Muscle of arm (tissue), 14 donors: ENCODE measurements at places on chromosomes 5 and 9. TPM values are rescaled to one million over a fixed set of nuclear protein-coding genes. Genes with fewer than 3 reads are reported as not detected.

The FIBCD1 gene
- polyA plus RNA-seq = not detected

The NOL8 gene
- 25.2 TPM for polyA plus RNA-seq

The RGS7BP gene
- polyA plus RNA-seq = 11.6 TPM

The PCDHA3 gene
- 0.48 TPM for polyA plus RNA-seq

The SPINK7 gene
- polyA plus RNA-seq = 0.33 TPM

The PSD2 gene
- 0.31 TPM for polyA plus RNA-seq

The TNFSF8 gene
- polyA plus RNA-seq = 0.43 TPM

The SLC9A3 gene
- 2.7 TPM for polyA plus RNA-seq

The POLR3G gene
- polyA plus RNA-seq = 1.8 TPM

The CTSV gene
- polyA plus RNA-seq = 2.4 TPM

The PPP3R2 gene
- polyA plus RNA-seq = not detected

The CLTA gene
- polyA plus RNA-seq = 147 TPM

The CYSRT1 gene
- 1.6 TPM for polyA plus RNA-seq

The CCDC152 gene
- polyA plus RNA-seq = 4.3 TPM

The DOCK8 gene
- polyA plus RNA-seq = 4.9 TPM

The PTGER4 gene
- polyA plus RNA-seq = 48.3 TPM

The ZNF366 gene
- 2.8 TPM for polyA plus RNA-seq

The IL13 gene
- not detected for polyA plus RNA-seq

The RGS3 gene
- polyA plus RNA-seq = 51.2 TPM

The C8G gene
- polyA plus RNA-seq = 0.48 TPM

The GPR21 gene
- not detected for polyA plus RNA-seq

The RANBP17 gene
- 6.0 TPM for polyA plus RNA-seq

The CKMT2 gene
- 76.3 TPM for polyA plus RNA-seq

The PIP5KL1 gene
- 2.3 TPM for polyA plus RNA-seq

The AK8 gene
- 0.48 TPM for polyA plus RNA-seq

The TXNDC8 gene
- polyA plus RNA-seq = not detected

The FCN1 gene
- polyA plus RNA-seq = 2.8 TPM

The KCNN2 gene
- 11.5 TPM for polyA plus RNA-seq

The ENC1 gene
- 32.2 TPM for polyA plus RNA-seq

The MAMDC4 gene
- polyA plus RNA-seq = 2.7 TPM

The CBY3 gene
- not detected for polyA plus RNA-seq

The BTNL3 gene
- polyA plus RNA-seq = not detected

The TTC16 gene
- not detected for polyA plus RNA-seq

The SPATA31C1 gene
- not detected for polyA plus RNA-seq

The MARVELD2 gene
- polyA plus RNA-seq = 0.38 TPM

The TBC1D9B gene
- 57.5 TPM for polyA plus RNA-seq

The ZBED3 gene
- polyA plus RNA-seq = 11.0 TPM

The NEURL1B gene
- polyA plus RNA-seq = 38.0 TPM

The BTNL9 gene
- polyA plus RNA-seq = 7.6 TPM

The PROP1 gene
- not detected for polyA plus RNA-seq

The VCP gene
- polyA plus RNA-seq = 181 TPM

The FBXL7 gene
- polyA plus RNA-seq = not detected

The LCN1 gene
- not detected for polyA plus RNA-seq

The SMIM33 gene
- polyA plus RNA-seq = not detected

The DMXL1 gene
- 21.9 TPM for polyA plus RNA-seq

The TMEFF1 gene
- polyA plus RNA-seq = 0.81 TPM

The AMBP gene
- 0.19 TPM for polyA plus RNA-seq

The CCDC112 gene
- polyA plus RNA-seq = not detected

The EEIG1 gene
- 12.7 TPM for polyA plus RNA-seq

The WDR38 gene
- not detected for polyA plus RNA-seq

The SPOCK1 gene
- polyA plus RNA-seq = 6.8 TPM

The QRFP gene
- 0.26 TPM for polyA plus RNA-seq

The MOB3B gene
- polyA plus RNA-seq = 2.9 TPM

The TAL2 gene
- 20.9 TPM for polyA plus RNA-seq

The C9orf72 gene
- not detected for polyA plus RNA-seq

The LHFPL2 gene
- polyA plus RNA-seq = 111 TPM

The MCTP1 gene
- 10.0 TPM for polyA plus RNA-seq

The ATG12 gene
- polyA plus RNA-seq = 60.2 TPM

The UQCRQ gene
- 178 TPM for polyA plus RNA-seq

The MLANA gene
- polyA plus RNA-seq = 0.34 TPM
